AG08395 (cell line): ENCODE measurements at places on chromosomes 1 and 21.

- no peak for DNase-seq
These were observed 7.9 kb upstream of the ADGRB2 start for GRCh38 chr1:31771891-31772668.

- peak; percentile 36 for DNase-seq
These were observed 83.4 kb downstream of the SMYD2 start for GRCh38 chr1:214364386-214364785.

- DNase-seq, result peak; percentile 58
These were observed 226.5 kb downstream of the HMCN1 start for GRCh38 chr1:185960422-185961321.

DNA sequence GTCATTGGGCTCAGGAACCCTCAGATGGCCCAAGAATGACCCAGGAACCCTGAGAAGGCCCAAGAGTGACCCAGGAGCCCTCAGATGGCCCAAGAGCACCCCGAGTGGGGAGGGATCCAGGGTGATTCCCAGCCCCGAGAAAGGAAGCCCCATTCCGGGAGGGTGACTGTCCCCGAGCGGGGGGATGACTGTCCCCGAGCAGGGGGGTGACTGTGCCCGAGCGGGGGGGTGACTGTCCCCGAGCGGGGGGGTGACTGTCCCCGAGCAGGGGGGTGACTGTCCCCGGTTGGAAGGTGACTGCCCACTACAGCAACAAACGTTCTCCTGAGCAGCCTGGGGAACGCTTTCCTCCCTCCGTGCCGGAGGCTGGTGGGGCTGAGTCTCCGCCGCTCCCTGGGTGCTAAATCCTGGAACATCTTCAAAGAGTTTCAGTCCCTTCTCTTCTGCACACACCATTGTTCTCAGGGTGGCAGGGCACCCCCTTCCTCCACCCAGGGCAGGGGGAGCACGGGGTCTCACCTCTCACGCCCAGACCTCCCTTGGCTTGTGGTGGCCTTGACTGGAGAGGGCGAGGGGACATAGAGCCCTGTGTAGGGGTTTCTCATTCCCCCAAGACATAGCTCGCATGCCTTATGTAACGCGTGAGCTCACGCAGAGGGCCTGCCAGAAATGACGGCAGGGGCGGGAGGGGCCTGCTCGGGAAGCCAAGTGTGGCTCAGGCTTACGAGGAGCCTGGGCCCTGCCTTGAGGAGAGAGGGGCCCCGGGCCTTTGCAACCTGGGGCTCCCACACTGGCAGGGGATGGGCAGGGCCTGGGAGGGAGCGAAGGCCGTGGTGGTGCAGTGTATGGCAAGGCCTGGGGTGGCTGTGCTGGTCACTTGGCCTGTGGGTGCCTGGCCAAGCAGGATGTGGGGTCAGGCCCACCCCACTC, 14.3 kb upstream of the SKI start:
- peak; percentile 79 for DNase-seq

DNA sequence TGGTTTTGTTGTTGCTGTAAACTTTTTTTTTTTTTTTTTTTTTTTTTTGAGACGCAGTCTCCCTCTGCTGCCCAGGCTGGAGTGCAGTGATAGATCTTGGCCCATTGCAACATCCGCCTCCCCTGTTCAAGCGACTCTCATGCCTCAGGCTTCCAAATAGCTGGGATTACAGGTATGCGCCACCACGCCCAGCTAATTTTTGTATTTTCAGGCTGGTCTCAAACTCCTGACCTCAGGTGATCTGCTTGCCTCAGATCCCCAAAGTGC, 78.9 kb upstream of the SLC45A1 start:
- no peak for DNase-seq

- no peak for DNase-seq
These were observed 1344.7 kb downstream of the NCAM2 start for GRCh38 chr21:22342889-22343288.

GRCh38 chr1:244865028-244865371, 657 bp upstream of the HNRNPU start:
- DNase-seq, result no peak

GRCh38 chr1:78622548-78622947, 2.3 kb downstream of the IFI44L start:
- DNase-seq, result no peak

DNA sequence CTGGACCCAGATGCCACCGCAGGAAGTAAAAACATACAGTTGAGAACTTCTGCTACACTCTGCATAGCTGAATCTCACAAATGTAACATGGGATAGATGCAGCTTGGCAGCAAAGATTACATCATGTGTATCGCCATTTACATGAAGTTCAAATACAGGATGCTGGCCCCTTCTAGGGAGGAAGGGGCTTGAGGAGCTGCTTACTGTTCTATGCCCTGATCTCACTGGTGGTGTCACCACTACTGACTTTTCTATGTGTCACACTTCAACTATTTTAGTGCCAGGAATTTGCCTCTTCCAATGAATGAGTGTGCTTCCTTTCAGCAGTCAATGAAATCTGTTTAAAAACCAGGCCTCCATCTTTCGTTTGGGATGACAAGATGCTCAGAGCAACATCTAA, 31.1 kb downstream of the MRAP start:
- peak; percentile 69 for DNase-seq

DNA sequence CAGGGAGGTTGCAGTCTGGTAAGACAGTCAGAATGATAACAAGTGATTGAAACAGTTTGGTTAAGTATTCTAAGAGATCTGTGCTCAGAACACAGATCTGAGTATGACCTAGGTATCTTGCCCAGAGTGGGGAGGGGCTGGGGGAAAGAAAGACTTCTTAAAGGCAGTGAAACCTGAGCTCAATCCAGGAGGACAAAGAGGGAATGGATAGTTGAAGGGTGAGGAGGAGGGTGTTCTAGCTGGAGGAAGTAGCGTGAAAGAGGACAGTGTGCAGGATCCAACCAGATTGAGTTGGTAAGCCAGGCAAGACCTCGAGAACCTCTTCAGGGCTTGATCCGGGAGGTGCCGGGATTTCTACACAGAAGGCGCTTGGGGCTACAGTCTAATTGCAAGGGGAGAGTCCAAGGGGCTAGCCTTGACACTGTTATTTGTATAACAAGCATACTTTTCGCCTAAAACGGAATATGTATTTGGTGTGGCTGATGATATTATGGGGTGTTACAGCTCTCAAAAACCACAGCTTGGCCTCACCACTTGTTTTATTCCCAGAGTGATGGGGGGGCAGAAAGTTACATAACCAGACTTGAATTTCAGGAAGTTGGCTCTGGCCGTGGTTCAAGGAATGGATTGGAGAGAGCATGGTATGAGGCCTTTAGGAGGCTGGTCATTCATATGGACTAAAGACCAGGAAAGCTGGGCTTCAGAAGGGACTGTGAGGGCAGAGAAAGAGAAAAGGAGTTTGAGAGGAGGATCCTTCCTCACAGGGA, 19.1 kb downstream of the RCSD1 start:
- no peak for DNase-seq

DNA sequence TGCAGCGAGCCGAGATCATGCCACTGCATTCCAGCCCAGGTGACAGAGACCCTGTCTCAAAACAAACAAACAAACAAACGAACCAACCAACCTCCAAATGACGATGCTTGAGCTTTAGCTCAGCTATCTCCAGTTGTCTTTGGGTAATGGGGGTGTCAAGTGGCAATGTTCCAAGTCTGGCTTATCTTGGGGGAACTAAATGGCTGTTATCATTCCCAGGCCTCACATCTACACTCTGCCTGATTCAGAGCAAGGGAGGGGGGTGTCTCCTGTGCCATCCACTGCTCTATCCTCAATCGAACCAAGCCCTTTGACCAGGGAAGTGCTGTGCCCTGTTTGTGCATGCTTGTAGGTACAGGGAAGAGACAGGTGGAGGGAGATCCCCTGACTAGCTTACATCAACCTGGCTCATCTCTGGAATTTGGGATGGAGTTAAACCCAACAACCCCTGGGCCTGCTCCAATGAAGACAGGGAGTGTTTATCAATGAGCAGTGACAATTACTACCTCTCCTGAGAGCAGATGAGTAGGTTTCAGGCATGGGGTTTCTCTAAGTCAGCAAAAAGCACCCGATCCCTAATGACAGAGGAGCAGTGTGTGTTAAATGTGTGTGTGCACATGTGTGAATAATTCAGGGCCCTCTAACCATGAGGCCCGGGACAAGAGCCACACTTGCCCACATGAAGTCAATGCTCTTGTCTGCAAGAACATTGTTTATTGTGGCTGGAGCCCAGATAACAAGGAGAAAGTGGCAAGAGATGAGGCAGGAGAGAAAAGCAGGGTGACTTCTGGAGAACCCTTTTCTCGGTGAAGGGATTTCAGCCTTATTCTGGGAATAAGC, 20.3 kb upstream of the IL6R start:
- no peak for DNase-seq

DNA sequence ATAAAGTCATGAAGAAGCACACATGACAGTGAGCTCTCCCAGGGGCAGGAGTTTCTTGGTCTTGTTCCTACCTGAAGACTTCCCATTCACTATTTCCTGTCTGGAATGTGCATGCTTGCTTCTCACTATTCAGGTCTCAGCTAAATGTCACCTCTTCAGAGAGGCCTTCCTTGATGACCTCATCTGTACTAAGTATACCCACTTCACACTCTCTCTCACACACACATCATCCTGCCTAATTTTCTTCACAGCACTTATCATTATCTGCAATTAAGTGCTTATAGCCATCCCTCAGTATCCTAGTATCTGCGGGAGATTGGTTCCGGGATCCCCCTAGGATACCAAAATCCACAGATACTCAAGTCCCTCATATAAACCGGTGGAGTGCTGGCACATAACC, 146.4 kb upstream of the IVNS1ABP start:
- DNase-seq, result no peak

GRCh38 chr1:43373066-43373940, 5.5 kb upstream of the ELOVL1 start:
- peak; percentile 82 for DNase-seq

DNA sequence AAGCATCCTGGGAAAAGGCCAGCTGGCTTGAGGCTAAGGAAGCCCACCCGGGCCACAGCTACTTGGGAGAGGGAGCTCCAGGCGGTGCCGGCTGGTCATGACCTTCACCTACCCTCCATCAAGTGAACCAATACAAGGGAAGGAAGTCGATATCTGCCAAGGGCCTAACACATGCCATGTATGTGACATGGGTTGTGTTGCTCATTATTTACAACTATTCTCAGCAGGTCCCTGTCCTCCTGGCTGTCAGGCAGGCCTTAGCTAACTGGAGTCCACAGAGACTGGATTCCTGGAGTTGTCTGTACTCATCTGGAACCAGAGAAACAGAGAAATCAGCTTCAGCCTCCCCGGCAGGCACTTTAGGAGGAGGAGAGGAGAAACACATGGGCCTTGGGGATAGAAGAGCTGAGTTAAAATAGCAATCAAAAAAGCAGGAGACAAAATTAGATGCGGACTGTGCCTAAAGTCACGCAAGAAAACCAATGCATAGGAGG, 15.7 kb downstream of the TCEA3 start:
- DNase-seq, result no peak

- no peak for DNase-seq
These were observed 35.6 kb upstream of the C21orf91 start for GRCh38 chr21:17854745-17855144.

DNA sequence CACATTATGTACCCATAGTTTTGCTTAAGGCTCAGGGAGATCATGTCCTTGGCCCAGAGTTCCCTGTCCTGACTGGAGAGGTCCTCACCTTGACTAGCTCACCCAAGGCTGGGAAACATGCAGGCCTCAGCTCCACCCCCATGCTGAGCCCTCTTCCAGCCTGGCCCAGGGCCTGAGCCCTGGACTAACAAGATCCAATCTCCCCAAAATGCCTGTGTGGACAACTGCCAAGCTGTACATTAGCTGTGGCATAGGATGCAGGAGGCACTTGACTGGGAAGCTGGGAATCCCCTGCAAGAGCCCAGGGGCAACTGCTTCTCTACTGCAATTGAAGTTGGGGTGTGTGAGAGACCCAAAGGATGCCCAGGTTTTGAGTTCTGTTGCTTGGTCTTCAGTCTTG, 2.1 kb downstream of the LINGO4 start:
- DNase-seq, result no peak

DNA sequence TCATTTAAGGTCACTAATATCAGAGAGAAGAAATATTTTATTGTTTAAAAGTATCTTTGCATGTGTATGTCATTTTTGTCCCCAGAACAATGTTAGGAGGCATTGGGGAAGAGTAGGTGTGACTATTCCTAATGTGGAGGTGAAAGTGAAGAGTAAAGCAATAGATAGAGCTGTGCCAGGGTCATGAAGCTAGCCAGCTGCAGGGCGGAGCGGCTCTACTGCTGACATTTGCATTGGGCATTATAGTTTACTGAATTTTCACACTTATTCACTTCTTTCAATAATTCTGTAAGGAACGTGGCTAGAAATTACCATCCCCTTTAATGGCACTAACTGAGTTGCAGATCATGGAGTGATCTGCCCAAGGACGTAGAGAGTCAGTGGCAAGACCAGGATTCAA, 35.3 kb downstream of the KCNA2 start:
- DNase-seq, result no peak

DNA sequence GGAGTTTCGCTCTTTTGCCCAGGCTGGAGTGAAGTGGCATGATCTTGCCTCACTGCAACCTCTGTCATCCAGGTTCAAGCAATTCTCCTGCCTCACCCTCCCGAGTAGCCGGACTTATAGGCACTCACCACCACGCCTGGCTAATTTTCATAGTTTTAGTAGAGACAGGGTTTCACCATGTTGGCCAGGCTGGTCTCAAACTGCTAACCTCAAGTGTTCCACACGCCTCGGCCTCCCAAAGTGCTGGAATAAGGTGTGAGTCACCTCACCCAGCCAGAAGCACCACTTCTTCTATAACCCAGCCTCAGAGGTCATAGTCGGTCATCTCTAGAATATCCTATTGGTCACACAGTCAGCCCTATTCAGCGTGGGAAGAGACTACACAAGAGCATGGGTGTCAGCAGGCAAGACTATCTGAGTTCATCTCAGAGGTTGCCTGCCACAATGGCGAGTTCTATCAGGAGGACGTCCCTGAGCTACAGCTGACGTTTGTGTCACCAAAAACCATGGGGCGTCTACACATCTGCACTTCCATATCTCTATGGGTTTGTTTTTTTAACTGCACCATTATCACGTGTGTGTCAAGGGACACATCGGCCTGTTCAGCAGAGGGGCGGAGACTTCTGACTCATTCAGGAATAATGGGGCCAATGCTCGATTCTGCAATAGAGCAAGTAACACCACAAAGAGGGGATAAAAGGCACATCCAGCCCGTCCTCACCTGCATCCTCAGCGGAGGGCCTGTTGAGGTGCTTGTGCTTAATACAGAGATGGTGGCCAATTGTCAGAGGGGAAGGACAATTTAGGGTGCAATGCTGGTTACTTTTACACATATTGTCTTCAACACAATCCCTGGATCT, 256.3 kb upstream of the IRF2BP2 start:
- peak; percentile 91 for DNase-seq

- DNase-seq, result no peak
These were observed 58.9 kb downstream of the RHOU start for GRCh38 chr1:228794173-228794572.

DNA sequence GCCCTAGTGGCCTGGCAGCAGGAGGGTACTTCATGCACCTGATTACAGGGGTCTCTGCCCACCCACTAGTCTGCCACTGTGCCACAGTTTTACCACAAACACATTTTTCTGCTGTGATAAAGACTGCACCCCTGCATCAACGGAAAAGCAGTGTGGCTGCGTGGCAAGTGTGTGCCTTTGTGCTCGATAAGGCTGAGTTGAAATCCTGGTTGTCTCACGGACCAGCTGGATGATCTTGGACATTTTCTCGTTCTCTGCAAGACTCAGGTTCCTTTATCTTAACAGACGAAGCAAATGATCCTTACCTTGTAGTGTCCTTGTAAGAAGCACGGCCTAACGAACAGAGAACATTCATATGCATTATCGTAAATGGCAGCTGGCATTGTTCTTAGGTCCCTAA, 10.2 kb downstream of the GRHL3 start:
- no peak for DNase-seq

- peak; percentile 18 for DNase-seq
These were observed 9.6 kb upstream of the CD34 start for GRCh38 chr1:207920444-207921021.
